Activated CD4-positive, alpha-beta T cell treated with anti-CD3 and anti-CD28 coated beads for 1 hour (primary cell): ENCODE measurements at places on chromosomes 16 and 17.

GRCh38 chr17:74865504-74866197, 6.0 kb upstream of the GRIN2C start:
- DNase-seq = no peak

GRCh38 chr17:76883744-76884525, 15.7 kb downstream of the MGAT5B start:
- no peak for DNase-seq

GRCh38 chr17:705863-706262, 8.8 kb downstream of the VPS53 start:
- DNase-seq = no peak

DNA sequence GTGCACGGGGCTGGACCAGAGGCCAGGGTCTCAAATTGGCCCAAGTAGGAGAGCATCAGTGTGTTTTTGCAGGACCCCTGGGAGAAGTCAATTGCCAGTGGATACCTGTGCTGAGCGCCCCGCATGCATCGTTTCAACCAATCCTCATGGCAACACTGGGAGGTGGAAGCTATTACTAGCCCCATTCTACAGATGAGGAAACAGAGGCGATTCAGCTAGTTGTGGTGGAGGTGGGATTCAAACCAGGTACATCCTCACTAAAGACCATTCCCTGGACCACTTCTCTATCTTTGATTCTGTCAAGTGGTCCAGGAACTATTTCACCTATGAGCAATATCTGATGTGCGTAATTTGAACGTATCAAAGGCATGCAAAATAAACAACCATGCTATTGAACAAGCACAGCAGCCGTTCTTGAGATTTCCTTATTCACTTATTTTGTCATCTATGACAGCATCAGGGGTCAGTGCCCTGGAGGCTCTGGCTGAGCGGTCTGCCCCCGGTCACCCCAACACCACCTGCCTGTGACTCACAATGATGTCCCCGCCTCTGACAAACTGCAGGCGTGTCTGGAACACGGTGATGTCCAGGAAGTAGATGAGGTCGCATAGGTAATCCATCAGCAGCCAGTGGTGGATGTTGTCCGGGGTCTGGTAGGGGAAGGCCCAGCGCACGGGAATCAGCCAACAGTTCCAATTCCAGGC, 54.0 kb downstream of the CNGB1 start:
- no peak for DNase-seq

- no peak for DNase-seq
Observed at GRCh38 chr16:27829975-27830374, 233.5 kb downstream of the GSG1L start.

- no peak for DNase-seq
Observed at GRCh38 chr16:30457256-30457655, 11.6 kb upstream of the SEPHS2 start.

DNA sequence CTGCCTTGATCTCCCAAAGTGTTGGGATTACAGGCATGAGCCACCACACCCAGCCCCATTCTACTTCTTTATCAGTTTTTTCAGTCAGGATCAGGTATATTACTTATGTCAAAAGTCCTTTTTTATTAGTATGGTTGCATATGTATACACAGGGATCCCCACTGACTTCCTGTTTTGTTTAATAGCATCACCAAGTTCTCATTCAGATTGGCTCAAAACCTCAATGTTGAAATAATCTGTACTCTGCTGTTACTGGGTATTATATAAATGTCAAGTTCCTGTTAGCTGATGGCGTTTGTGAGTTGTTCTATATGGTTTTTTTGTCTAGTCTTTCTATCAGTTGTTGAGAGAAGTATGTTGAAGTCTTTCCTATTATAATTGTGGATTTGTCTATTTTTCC, 168.5 kb downstream of the BCAS3 start:
- DNase-seq = no peak

GRCh38 chr17:78342449-78343186, 17.3 kb downstream of the SOCS3 start:
- no peak for DNase-seq

DNA sequence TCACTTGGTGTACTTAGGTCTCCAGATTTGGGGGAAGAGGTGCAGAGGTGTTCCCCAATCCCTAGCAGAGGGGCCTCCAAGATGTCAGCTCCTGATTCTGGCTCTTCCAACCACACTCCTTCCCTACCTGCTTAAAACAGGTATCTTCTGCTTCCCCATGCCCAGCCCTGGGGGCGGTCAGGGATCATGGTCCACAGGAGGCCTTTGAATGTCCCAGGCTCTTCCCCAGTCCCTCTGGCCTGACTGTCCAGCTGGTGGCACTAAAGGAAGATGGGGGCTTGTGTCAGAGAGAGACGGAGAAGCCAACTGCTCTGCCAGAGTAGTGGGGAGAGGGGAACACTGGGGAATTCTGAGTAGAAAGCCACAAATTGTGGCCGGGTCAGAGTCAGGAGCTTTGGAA, 3.8 kb downstream of the ARL4D start:
- no peak for DNase-seq

DNA sequence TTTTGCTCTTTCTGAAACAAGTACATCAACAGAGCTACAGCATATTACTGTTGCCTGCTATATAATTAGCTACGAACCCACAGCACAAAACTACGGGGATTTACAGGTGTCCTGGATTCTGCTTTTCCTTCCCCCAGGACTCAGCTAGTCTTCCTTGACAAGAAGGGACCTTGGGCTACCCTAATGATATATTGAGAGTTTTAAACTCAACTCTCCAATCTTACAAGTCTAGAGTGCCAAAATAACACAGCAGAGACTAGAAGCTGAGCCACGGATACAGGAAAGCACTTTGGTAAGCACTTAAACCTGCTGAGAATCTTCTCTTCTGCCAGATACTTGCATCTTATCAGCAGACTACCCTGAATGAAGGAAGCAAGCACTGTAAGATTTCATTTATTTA, 161.4 kb upstream of the C17orf78 start:
- DNase-seq = no peak

DNA sequence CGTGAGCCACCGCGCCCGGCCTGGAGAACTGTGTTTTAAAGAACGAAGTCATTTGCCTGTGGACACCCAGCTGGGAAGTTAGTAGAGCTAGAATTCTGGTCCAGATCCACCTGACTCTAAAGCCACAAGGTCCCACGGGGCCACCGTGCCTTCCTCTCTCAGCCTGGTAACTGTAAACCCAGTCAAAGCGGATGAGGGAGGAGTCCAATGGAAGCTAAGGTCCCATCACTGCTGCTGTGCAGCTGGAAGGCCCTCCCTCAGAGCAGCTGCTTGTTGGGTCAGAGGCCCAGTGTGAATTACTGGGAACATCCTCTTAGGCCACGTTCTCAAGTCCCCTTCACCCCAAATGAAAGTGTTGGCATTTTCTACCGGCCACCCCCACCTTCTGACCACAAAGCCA, 48.8 kb upstream of the CACNG5 start:
- DNase-seq = no peak

DNA sequence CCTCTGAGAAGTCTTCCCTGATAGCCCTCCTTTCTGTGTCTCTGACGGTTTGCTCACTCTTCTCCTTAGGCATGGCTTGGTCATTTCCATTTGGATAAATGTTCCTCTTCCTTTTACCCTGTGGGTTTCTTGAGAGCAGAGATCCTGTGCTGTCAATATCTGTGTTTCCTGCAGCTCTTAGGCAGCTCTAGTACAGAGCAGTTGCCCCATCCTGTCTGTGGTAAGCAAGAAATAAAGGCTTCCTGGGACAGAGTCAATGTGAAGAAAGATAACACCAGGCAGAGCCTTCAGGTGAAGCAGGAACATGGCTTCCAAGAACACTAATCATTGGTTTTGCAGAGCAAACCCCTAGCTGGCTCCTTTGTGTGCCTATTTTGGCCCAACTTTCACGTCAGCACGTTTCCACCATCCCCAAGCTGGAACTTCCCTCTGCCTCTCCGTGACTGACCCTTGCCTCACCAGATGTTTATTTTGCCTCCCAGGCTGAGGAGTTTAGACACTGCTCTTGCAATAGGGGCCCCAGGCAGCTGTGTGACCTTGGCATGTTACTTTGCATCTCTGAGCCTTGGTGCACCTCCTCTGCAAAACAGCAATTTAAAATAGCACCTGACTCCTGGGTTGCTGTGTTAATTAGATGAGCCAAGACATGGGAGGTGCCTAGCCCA, 49.6 kb upstream of the SIAH1 start:
- no peak for DNase-seq

- no peak for DNase-seq
Observed at GRCh38 chr17:75531721-75532072, 6.2 kb downstream of the LLGL2 start.

DNA sequence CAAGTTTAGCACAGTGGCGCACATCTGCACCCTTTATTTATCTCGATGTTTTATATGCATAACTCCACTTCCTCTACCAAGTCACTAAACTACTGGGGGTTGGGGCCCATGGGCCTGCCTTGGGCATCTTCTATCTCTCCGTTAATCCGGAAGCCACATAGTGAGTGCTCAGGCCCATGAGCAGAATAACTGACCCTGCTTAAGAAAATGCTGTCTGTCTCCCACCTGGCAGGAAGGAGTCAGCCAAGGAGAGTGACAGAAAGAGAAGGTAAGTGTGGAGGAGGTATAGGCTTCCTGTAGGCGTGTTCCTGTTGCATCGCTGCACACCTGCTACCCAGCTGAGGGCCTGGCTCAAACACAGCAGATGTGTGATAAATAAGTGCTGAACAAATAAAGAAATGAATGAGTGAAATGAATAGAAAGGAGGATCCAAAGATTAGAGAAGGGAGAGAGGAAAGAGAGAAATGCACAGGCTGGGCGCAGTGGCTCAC, 320.1 kb downstream of the SLC39A11 start:
- no peak for DNase-seq

DNA sequence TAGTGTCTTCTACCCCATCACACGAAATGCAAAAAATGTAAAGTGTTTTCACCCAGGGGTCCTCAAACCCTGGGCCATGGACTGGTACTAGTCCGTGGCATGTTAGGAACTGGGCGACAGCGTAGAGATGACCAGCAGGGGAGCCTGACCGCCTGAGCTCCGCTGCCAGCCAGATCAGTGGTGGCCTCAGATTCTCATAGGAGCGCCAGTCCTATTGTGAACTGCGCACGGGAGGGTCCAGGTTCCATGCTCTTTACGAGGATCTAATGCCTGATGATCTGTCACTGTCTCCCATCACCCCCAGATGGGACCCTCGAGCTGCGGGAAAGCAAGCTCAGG, 4.5 kb downstream of the SCARF1 start:
- DNase-seq = no peak

DNA sequence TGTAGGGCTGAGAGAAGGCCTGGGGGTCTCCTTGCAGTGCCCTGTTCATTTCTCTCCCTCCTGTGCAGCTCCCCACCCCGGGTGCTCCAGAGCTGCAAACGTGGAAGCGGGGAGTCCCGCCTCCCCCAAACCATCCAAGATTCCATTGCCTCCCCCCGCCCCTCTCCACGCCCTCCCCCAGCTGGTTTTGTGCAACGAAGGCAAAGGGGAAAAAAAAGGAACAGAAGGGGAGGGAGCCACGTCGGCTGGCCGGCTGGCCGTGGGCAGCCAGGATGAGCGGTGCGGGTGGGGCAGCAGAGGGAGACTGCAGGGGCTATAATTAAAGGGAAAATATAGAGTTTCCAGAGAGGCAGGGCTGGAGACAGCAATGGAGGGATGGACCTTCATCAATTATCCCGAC, 1.7 kb upstream of the COL1A1 start:
- DNase-seq = no peak

GRCh38 chr16:78663690-78664089, 564.2 kb downstream of the WWOX start:
- DNase-seq = no peak

DNA sequence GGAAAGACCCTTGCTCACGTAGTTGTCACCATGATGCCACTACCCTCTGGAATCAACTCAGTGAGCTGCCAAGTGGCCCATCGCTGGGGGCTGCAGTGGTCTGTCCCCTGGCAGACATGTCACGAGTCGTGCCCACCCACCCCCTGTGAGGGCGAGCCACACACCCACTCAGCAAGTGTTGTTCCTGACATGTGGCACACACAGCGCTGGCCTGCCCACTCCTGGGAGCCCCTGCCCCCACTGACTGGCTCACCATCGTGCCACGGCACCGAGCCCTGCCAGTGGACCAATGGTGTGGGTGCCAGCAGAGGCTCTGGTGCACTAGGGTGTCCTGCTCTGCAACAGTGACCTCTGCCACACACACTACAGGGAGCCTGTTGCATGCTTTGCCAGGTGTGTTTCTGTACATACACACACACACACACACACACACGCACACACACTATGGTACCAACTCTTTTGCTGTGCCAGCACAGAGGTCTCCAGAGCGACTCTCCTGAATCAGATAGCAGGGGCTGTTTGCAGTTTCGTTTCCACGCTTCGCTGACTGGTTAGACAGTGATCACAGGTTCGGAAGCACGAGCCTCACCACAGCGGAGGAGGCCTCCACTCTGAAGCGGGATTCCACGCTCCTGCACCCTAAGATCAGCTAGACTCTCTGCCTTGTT, 7.7 kb downstream of the RTN4RL1 start:
- DNase-seq = no peak

DNA sequence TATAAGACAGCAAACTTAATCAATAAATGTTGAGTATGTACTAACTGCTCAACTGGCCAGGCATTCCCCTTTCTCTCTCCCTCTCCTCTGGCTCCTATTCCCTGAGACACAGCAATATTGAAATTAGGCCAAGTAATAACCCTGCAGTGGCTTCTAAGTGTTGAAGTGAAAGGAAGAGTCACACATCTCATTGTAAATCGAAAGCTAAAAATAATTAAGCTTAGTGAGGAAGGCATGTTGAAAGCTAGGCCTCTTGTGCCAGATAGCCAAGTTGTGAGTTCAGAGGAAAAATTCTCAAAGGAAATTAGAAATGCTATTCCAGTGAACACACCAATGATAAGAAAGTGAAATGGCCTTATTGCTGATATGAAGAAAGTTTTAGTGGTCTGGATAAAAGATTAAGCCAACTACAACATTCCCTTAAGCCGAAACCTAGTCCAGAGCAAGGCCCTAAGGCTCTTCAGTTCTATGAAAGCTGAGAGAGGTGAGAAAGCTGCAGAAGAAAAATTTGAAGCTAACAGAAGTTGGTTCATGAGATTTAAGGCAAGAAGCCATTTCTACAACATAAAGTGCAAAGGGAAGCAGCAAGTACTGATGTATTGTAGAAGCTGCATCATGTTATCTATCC, 35.4 kb upstream of the ABCC11 start:
- no peak for DNase-seq

- DNase-seq = no peak
Observed at GRCh38 chr17:17830740-17831207, 6.0 kb downstream of the SREBF1 start.

DNA sequence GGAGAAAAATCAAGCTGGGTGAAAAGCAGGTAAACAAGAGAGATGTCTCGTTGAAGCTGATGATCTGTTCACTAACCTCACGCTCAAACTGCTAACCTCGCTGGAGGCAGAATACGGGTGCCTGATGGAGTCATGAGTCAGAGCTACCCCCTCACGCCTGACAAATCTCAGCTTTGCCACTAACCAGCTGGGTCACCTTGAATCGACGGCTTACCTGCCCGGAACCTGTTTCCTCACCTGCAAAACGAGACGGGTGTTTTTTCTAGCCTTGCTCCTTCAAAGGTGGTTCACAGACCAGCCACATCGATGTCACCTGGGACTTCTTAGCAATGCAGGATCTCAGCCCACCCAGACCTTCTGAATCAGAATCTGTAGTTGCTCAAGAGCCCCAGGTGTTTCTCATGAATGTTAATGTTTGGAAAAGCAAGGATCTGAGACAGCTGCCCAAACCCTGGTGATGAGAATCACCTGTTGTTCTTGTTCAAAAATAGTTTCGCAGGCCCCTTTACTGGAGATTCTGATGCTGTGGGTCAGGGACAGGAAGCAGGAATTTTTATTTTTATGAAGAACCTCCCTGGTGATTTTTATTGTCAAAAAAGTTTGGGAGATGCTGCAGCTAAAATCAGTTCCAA, 56.9 kb downstream of the MARCHF10 start:
- DNase-seq = no peak
